ENCODE measurements at places on chromosomes 6 and 20.

GRCh38 chr6:66065313-66065712 lies 358.3 kb upstream of the EYS start:
- no peak for DNase-seq

DNA sequence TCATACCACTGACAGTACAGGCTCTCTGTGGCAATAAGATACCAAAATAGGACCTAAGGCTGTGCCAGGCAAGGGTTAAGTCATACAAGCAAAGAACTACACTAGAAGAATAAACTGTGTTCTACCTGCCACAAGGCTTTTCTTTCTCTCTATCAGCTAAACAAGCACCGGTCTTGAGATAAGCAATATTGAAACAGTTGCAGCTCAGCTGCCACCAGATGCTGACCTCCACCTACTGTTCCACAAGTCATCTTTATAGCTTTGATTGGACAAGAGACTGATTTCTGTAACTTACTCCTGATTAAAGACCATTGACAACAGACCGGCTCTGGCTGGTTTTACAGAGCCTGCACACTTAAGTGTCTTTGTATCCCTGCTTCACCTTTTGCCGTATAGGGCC lies 24.1 kb downstream of the SCP2D1 start:
- no peak for DNase-seq

- DNase-seq, result no peak
Observed at GRCh38 chr6:110358553-110359160, 508 bp upstream of the METTL24 start.

- no peak for DNase-seq
Observed at GRCh38 chr6:90468080-90468479, 118.8 kb downstream of the MAP3K7 start.

DNA sequence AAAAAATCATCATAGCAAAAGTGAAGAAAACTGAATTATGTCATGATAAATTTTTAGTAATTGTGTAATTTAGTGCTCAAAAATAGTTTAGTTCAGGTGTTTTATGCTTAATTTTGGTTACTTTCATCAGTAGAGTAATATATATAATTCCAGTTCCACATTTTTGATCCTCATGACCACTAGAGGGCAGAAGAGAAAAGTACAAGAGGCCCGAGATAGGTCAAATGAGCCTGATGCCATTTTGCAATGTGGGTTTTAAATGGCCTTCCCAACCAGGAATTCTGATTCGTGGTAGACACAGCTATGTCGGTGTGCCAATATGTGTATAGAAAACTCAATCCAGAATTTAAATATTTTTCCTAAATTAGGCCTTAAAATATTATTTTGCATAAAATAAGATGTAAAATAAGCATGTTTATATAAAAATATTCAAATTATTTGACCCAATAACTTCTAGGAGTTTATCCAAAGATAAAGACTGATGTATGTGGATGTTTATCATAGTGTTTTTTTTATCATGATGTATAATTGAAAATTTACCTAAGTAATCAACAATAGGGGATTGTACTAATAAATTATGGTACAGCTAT lies 159.7 kb upstream of the RPS6KA2 start:
- DNase-seq, result peak; percentile 5

- no peak for DNase-seq
Observed at GRCh38 chr6:1162367-1163275, 149.3 kb upstream of the FOXQ1 start.

DNA sequence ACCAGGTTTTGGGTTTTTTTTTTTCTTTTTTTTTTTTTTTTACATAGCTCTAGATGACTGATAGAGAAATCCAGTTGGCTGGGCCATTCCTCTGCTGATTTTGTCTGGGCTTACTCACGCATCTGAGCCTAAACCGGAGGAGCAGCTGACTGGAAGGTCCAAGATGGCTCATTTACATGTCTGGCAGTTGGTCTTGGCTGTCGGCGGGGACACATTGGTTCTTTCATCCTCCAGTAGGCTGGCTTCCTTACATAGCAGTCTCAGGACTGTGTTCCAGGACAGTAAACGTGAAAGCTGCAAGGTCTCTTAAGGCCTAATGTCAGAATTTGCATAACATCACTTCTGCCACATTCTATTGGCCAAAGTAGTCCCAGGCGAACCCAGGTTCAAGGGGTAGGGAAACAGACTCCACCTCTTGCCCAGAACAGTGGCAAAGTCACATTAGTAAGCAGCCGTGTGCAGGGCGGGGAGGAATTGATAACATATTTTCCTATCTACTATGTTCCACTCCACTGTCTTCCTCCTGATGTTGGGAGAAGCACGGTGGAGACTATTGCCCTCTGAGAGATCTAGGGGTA lies 87.0 kb downstream of the CDH22 start:
- no peak for DNase-seq

- no peak for DNase-seq
Observed at GRCh38 chr6:15937602-15938001, 191.3 kb upstream of the MYLIP start.

- no peak for DNase-seq
Observed at GRCh38 chr20:63939061-63939935, 16.9 kb downstream of the UCKL1 start.

- DNase-seq, result no peak
Observed at GRCh38 chr6:71488186-71488585, 199.6 kb downstream of the OGFRL1 start.

GRCh38 chr6:135162678-135163439 lies 18.2 kb upstream of the MYB start:
- no peak for DNase-seq

GRCh38 chr6:169457762-169458161 lies 204.1 kb upstream of the THBS2 start:
- DNase-seq, result no peak

GRCh38 chr6:40894962-40895799 lies 143.8 kb downstream of the UNC5CL start:
- DNase-seq, result no peak

DNA sequence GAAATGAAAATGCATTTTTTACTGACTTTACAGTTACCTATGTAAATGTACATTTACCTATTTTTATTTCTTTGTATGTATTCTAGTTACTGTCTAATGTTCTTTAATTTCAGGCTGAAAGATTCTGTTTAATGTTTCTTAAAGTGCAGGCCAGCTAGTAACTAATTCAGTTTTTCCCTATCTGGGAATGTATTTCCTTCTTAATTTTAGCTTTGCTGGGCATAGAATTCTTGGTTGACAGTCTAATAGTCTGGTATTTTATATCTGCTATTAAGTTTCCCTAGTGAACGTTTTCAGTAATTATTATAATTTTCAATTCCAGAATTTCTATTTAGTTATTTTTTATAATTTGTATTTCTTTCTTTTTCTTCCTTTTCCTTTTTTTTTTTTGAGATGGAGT lies 186.0 kb upstream of the NOX3 start:
- DNase-seq, result no peak

- no peak for DNase-seq
Observed at GRCh38 chr20:33308668-33309067, 25.7 kb downstream of the BPIFB1 start.

DNA sequence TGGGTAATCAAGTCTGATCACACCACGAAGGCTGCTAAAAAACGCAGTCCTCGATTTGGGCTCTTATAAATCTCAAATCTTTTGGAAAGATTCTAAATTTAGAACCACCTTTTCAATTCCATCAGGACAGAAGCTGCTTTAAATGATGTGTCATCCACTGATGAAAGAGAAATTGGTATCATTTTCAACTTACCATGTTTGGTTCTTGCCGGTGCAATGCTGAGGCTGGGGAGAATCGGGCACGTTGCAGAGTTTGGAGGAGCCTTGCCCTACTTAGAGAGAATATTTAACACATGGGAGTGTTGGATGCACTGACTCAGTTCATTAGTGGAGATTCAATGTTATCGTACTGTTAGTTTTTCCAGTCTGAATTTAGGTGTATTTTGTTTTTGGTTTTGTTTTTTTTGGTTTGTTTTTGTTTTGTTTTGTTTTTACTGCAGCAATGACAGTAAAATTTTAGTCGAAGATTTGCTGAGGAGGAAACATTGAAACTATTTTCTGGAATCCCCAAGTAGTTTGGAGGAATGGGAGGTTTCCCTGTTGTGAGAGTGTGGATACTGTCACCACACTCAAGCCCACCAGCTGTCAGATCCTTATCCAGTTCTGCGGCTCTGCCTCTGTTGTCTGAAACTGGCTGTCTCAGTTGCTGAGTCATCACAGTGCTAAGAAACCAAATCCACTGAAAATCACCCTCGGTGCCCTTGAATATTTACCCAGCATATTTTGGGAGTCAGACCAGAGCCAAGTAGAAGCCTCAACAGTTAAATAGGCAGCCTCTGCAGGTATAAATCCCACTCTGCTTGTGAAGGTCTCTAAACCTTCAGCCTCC lies 497.0 kb downstream of the BTBD3 start:
- DNase-seq, result no peak

DNA sequence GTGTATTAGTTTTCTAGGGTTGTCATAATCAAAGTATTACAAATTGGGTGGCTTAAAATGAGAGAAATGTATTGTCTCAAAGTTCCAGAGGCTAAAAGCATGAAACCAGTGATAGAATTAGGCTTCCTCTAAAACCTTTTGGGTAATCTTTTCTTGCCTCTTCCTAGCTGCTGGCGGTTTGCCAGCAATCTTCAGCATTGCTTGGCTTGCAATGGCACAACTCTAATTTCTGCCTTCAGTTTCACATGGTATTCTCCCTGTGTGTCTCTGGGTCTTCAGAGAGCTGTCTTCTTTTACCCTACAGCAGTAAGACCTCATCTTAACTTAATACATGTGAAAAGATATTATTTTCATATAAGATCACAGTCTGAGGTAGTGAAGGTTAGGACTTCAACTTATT lies 479.1 kb upstream of the GJE1 start:
- no peak for DNase-seq

DNA sequence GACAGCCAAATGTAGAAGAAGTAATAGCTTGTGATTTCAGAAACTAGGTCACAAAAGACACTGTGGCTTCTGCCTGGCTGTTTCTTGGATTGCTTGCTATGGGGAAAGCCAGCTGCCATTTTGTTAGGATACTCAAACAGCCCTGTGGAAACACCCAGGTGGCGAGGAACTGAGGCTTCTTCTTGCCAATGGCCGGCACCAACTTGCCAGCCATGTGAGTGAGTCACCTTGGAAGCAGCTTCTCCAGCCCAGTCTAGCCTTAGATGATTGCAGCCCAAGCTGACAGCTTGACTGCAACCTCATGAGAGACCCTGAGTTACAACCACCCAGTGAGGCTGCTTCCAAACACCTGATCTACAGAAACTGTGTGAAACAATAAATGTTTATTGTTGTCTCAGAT lies 11.9 kb upstream of the KIAA1755 start:
- DNase-seq, result no peak

DNA sequence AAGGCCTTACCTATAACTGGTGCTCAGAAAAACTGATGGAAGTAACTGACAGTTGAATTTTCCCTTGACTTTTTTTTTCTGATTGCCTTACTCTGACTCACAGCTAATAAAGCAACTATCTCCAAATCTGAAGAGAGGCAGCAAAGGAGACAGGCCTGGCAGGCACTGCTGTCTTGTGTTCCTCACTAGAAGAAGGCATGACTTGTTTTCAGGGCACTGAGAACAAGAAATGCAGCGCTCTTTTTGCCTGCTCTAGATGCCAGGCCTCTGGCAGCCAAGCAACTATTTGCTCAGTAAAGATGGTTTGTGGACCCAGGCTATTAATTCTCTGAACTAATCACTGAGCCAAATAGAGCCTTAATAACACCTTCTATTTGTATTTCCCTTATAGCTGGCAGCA lies 155.1 kb downstream of the PRDM13 start:
- DNase-seq, result no peak

GRCh38 chr6:112032728-112033127 lies 21.2 kb upstream of the CCN6 start:
- DNase-seq, result no peak

GRCh38 chr6:119541132-119541905 lies 191.8 kb upstream of the MAN1A1 start:
- DNase-seq, result no peak

GRCh38 chr6:148985499-148985898 lies 238.7 kb downstream of the UST start:
- no peak for DNase-seq

- DNase-seq, result no peak
Observed at GRCh38 chr6:111845441-111845871, 27.8 kb downstream of the FYN start.

- DNase-seq, result no peak
Observed at GRCh38 chr6:130625825-130626527, 201.2 kb upstream of the SMLR1 start.

DNA sequence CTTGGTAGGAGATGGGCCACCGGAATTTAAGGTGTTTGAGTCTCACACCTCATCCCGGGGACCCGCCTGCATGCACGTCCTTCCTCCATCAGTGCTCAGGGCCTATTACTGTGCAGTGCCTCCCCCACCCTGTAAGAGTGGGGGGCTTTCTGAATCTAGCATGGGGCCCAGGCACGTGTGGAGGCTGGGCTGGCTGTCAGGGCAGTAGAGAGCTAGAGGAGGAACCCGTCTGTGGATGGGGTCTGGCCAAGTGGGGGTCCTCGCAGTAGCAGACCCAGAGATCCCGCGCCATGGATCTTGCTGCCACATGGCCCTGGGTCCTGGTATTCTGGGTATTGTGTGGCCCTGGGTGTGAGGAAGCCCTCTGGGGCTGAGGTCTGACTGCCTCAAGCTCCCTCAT lies 42.9 kb downstream of the SRC start:
- no peak for DNase-seq

DNA sequence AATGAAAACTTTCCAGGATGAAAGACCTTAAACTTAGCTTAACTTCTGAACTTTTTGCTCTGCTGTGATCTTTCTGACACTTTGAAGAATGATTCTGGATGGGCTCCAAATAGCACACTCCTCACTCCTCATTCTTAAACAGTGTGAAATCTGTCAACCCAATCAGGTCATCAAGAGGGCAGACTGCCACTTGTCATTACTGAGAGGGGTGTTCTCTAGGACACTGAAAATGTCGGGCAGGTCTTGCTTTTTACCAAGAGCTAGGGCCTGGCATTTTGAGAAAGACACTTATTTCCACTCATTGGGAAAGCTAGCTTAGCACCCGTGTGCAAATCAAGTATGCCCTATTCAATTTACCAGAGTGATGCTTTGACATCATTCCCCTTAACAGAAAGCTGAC lies 122.2 kb downstream of the MTFR2 start:
- DNase-seq, result no peak

DNA sequence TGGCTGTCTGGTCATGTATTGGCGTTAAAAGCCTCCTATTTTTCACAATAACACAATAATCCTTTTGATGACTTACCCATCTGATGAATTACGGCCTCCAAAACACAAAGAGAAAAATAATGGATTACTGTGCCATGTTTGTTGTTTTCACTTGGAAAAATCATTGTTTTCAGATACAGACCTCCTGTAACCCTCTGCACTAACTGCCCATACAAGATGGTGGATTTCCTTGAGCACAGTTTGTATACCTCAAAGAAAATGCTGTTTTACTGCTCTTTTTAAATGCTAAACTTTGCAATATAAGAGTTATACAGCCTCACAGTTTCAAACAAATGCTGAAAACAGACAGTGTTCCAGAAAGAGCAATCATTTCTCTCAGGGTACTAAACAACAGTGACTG lies 61.0 kb downstream of the SMLR1 start:
- no peak for DNase-seq

DNA sequence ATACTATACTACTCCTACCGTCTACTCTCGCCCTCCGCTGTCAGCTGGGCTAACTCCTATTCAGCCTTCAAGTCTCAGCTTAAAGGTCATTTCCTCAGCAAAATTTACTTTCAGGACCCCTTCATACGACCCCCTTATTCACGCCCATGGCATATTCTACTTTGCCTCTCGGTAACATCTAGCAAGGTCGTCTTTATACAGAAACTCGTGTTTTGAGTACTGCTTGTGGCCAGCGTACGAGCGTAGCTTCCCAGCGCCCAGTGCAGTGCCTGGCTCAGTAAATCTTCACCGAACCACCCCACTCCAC lies 546 bp downstream of the CRNKL1 start:
- DNase-seq, result no peak
